Glomerular endothelial cell (primary cell): ENCODE measurements at places on chromosomes 16 and 17. TPM values are rescaled to one million over a fixed set of nuclear protein-coding genes. Genes with fewer than 3 reads are reported as not detected.

The PMP22 gene
- 267 and 271 TPM in 2 replicates for total RNA-seq

The RAMP2 gene
- total RNA-seq, result 6.3 and 23.7 TPM in 2 replicates

The KCTD19 gene
- 0.23 TPM in 1 of 2 replicates, not detected in the other for total RNA-seq

The CCDC200 gene
- 1.5 TPM in 1 of 2 replicates, not detected in the other for total RNA-seq

The DPEP1 gene
- total RNA-seq, result 1.8 TPM in 1 of 2 replicates, not detected in the other

The GFAP gene
- total RNA-seq, result not detected in 2 replicates

The ARHGAP44 gene
- total RNA-seq, result 0.97 and 1.4 TPM in 2 replicates

The RUNDC3A gene
- total RNA-seq, result 0.58 and 0.82 TPM in 2 replicates

The CCDC144A gene
- total RNA-seq, result 1.5 and 3.0 TPM in 2 replicates

The BAIAP3 gene
- 1.1 TPM in 2 replicates for total RNA-seq

The C16orf89 gene
- 0.35 TPM in 1 of 2 replicates, not detected in the other for total RNA-seq

The KRT25 gene
- total RNA-seq, result not detected in 2 replicates

The ACBD4 gene
- total RNA-seq, result 5.5 and 5.6 TPM in 2 replicates

The NPIPA3 gene
- 0.73 and 4.0 TPM in 2 replicates for total RNA-seq

The ABCA10 gene
- total RNA-seq, result 0.58 and 1.5 TPM in 2 replicates

The C17orf67 gene
- 1.2 and 4.4 TPM in 2 replicates for total RNA-seq

The FAM117A gene
- total RNA-seq, result 4.0 and 8.1 TPM in 2 replicates

The STX1B gene
- 0.41 and 2.6 TPM in 2 replicates for total RNA-seq

The MPO gene
- 0.12 and 0.24 TPM in 2 replicates for total RNA-seq

The TERB1 gene
- not detected in 2 replicates for total RNA-seq

The PIRT gene
- total RNA-seq, result not detected in 2 replicates

The CD300A gene
- not detected in 2 replicates for total RNA-seq

The OR2C1 gene
- not detected in 2 replicates for total RNA-seq

The ABCC11 gene
- total RNA-seq, result 0.29 TPM in 1 of 2 replicates, not detected in the other

The HSD17B2 gene
- total RNA-seq, result 32.8 and 80.0 TPM in 2 replicates

The CCL4 gene
- not detected in 2 replicates for total RNA-seq

The ZNF597 gene
- 1.7 and 2.1 TPM in 2 replicates for total RNA-seq

The MYOCD gene
- total RNA-seq, result 2.0 and 8.2 TPM in 2 replicates

The PRM2 gene
- not detected in 2 replicates for total RNA-seq

The ERCC4 gene
- total RNA-seq, result 6.4 and 8.2 TPM in 2 replicates

The CHST5 gene
- 0.12 TPM in 1 of 2 replicates, not detected in the other for total RNA-seq

The MYCBPAP gene
- total RNA-seq, result 0.23 and 1.6 TPM in 2 replicates

The AOC3 gene
- total RNA-seq, result 0.05 and 0.82 TPM in 2 replicates

The NECAB2 gene
- total RNA-seq, result not detected in 2 replicates

The MILR1 gene
- 4.5 and 6.0 TPM in 2 replicates for total RNA-seq

The GP1BA gene
- total RNA-seq, result not detected in 2 replicates

The EZH1 gene
- total RNA-seq, result 10.4 and 20.0 TPM in 2 replicates

The TRPV3 gene
- total RNA-seq, result 0.06 TPM in 1 of 2 replicates, not detected in the other

The DYNLL2 gene
- 10.8 and 11.8 TPM in 2 replicates for total RNA-seq

The CDH1 gene
- total RNA-seq, result not detected in 2 replicates

The CA7 gene
- total RNA-seq, result not detected in 2 replicates

The KRTAP9-2 gene
- not detected in 2 replicates for total RNA-seq

The FOXN1 gene
- total RNA-seq, result not detected in 2 replicates

The CPHXL2 gene
- not detected in 2 replicates for total RNA-seq

The CHD9NB gene
- 2.7 and 3.2 TPM in 2 replicates for total RNA-seq

The FOXJ1 gene
- 0.18 and 0.39 TPM in 2 replicates for total RNA-seq

The EIF4A3 gene
- 61.3 and 71.3 TPM in 2 replicates for total RNA-seq

The LITAFD gene
- total RNA-seq, result not detected in 2 replicates

The TBC1D3K gene
- total RNA-seq, result 0.06 TPM in 1 of 2 replicates, not detected in the other

The SPN gene
- total RNA-seq, result not detected in 2 replicates

The PERCC1 gene
- not detected in 2 replicates for total RNA-seq

The ASPHD1 gene
- 1.3 and 4.4 TPM in 2 replicates for total RNA-seq

The SNAI3 gene
- total RNA-seq, result 0.12 TPM in 1 of 2 replicates, not detected in the other

The CDRT4 gene
- total RNA-seq, result 4.8 TPM in 2 replicates

The EFNB3 gene
- 0.87 and 2.1 TPM in 2 replicates for total RNA-seq

The TMEM238L gene
- total RNA-seq, result not detected in 2 replicates
